ENCODE measurements at places on chromosomes 12 and 14.

- peak; percentile 8 for DNase-seq
These were observed 97.1 kb downstream of the SCAF11 start for GRCh38 chr12:45893240-45893639.

DNA sequence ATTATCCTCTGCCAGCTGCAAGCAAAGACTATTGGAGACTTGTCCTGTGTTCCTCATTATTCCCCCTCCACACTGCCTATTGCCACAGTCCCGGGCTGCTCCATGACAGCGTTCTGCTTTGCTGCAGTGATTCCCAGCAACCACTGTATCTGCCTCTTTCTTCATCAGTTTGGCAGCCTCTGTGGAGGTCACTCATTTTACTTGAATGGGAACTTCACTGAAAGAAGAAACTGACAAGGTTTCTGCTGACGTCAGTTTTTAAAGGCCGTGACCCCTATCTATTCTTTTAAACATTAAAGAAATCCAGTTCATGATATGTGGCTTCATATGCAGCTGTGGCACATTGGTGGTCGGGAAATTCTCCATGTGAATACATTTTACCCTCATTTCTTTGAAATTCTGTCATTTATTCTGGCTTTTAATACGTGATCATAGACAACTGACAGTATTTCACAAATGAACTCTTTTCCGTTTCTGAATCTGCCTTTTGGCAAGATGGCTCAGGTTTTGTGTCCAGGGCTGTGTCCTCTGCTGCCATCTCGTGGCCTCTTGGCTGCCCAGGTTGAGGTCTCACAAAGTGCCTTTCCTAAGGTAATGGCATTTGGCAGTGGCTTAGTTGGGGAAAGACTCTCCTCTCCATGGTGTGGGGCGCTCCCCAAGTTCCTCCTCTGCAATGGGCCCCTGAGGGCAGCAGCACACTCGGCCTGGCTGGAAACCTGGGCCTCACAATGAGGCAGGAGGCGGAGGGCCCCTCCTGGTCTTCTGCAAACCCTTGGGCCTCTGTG, 5.8 kb downstream of the TMEM253 start:
- peak; percentile 64 for DNase-seq

DNA sequence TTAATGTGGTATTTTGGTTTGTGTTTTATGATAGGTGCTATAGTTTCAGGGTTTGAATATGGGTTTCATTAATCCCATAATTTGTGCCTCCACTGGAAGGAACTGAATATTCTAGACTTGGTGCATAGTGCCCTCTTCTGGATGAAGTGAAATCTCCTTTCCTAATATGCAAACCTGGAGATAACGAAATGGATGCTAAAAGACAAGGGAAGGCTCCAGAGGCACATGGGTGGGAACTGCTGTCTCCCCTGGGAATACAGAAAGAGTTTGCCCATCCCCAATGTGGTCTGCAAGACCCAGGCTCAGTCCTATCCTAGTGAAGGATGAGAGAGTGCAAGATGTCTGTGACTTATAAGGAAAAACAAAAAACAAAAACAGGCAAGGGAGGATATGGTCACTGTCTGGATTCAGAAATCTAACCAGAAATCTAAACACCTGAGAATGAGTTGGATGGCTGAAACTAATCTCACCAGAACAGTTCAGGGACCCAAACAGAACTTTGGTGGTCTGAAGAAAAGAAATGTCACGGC, 142.3 kb upstream of the TMPO start:
- DNase-seq = peak; percentile 48

- DNase-seq = no peak
These were observed 175.4 kb downstream of the CAND1 start for GRCh38 chr12:67444542-67444941.

DNA sequence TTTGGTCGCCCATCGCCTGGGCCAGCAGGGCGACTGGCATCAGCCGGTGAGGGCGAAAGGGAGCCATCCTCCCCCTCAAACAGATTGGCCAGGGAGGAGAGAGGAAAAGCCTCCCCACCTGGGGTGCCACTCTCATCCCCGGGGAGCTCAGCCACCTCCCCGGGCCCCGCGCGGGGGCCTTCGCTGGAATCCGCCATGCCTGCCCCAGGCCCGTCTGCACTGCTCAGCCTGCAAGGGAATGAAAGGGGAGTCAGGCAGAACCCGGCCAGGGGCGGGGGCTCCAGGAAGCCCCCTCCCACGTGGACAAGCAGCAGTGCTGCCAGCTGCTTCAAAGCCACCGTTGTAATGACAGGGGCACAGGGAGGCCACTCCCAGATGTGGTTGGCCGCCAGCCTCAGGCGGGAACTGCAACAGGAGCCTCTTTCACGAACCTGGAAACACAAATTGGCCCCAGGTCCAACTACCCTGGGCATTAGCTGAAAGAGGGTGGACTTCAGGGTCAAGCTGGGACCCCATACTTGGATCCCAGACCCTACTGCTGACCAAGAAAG, 18.5 kb downstream of the TRPV4 start:
- no peak for DNase-seq

DNA sequence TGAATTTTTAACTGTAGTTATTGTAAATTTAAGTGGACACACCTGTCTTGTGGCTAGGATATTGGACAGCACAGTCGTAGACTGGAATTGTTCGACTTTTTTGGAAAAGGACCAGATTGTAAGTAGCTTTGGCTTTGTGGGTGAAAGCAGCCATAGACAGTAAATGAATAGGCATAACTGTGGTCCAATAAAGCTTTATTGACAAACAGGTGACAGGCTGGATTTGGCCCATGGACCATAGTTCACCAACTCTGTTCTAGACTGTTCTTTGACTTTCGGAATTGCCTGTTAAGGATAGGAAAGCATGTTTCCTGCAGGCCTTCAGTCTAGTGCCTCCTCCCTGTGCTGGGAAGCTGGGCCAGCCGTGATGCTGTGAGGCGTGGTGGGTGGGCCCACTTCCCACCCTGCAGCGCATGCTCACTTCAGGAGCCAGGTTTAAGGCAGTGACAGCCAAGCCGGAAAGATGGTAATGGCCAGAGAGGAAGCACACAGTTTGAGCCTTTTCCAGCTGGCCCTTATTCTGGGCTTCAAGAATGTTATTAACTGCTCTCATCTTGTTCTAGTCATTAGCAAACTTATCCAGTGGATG, 51.8 kb downstream of the PPP2R5C start:
- no peak for DNase-seq

DNA sequence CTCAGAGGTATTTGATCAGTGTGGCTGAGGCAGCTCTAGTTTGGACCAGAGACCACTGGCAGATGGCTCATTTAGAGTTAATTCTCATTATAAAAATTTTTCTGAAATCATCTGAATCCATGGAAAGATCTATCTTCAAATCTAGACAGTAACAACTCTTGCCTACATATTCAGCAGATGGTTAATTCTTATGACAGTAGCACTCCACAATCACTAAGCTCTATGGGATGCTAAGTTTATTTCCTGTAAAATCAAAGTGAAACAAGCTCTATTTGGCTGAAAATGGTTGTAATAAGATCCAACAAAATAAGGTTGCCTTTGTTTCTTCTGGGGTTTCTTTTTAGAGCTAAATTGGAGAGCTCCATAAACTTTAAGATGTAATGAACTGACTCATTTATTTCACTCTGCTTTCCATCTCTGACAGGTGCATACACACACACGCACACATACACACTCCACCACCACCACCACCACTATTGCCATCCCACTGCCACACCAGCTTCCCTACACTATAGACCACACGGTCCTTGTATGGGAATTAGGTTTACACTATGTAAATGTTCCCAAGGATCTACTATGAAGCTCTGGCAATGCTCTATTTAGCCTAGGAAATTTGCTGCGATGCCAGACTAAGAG, 293.1 kb downstream of the RPAP3 start:
- DNase-seq = no peak

DNA sequence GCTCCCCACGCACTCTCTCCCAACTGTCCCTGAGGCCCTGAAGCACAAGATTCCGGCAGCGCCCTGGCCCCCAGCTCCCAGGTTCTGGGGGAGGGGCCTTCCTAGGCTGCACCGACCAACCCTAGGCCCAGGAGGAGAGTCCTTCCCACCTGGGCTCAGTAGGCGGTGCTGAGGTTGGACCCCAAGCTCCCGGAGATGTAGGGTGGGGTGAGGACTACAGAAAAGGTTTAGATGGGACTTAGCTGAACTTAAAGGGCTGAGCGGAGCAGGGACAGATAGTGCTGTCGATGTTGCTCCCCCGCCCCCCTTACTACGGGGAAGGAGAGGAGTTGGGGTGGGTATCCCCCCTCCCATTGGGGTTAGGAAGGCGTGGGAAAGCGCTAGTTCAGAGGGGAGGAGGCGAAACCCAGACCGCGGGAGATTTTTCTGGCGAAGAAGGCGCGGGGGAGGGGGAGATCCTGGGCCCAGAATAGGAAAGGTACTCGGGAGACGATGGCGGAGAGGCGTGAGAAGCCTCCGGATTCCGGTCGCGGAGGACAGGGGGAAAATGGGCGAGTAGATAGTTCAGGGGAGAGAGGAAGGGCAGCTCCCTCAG, 4.2 kb upstream of the BAZ2A start:
- DNase-seq = no peak

- no peak for DNase-seq
These were observed 68.5 kb downstream of the AEBP2 start for GRCh38 chr12:19507823-19508222.

GRCh38 chr12:563250-563781, 99.9 kb downstream of the NINJ2 start:
- DNase-seq = no peak

GRCh38 chr14:99275222-99275584, 3.2 kb upstream of the BCL11B start:
- DNase-seq = no peak

GRCh38 chr12:132342251-132343227, 13.2 kb upstream of the GALNT9 start:
- no peak for DNase-seq

GRCh38 chr12:129298921-129299320, 445.6 kb downstream of the GLT1D1 start:
- no peak for DNase-seq

GRCh38 chr12:5592310-5592709, 160.4 kb downstream of the NTF3 start:
- DNase-seq = peak; percentile 35

DNA sequence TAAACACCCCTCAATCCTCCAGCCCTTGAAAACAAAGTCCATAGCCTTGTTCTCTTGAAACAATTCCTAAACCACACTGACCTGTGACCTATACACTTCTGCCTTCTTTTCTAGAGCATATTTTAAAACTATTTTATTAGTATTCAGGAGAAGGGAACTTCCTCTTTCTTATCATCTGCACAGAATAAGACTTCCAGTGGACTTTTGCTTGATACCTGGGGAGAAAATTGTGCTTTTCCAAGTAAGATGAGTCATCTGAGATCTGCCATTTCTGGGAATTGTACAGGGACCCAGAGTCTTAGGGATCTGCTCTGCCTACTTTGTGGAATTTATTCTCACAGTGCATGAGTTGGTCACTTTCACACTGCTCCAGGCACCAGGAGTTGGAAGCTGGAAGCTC, 10.5 kb upstream of the WNT5B start:
- no peak for DNase-seq

DNA sequence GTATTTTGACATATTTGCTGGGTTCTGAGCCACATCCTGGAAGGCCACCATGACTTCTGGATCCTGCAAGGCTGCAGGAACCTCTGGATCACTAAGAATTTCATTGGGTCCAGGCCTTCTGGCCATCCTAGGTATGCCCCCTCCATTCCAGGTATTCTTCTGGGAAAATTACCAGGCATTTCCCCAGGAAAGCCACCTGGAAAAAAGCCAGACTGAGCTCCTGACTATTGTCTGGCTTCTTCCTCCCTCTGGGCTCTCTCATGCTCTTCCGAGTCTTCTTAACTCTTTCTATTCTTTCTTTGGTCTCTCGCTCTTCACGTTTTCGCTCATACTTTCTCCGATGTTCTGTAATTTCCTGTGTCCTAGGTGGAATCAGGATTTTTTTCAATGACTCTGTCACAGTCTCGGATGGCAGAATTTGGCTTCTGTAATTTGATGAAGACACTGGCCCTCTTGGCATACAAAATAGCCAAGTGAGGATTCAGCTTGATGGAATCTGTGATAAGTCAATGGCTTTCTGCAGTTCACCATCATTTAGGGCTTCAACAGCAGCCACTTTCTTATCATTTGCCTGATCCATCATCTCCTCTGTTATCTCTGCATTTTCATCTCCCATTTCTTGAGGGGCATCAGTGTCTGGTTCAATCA, 42.6 kb downstream of the ATP23 start:
- DNase-seq = peak; percentile 6

GRCh38 chr14:68162887-68163286, 343.3 kb downstream of the RAD51B start:
- DNase-seq = no peak

- peak; percentile 36 for DNase-seq
These were observed 26.9 kb downstream of the ZDHHC17 start for GRCh38 chr12:76790564-76791552.

DNA sequence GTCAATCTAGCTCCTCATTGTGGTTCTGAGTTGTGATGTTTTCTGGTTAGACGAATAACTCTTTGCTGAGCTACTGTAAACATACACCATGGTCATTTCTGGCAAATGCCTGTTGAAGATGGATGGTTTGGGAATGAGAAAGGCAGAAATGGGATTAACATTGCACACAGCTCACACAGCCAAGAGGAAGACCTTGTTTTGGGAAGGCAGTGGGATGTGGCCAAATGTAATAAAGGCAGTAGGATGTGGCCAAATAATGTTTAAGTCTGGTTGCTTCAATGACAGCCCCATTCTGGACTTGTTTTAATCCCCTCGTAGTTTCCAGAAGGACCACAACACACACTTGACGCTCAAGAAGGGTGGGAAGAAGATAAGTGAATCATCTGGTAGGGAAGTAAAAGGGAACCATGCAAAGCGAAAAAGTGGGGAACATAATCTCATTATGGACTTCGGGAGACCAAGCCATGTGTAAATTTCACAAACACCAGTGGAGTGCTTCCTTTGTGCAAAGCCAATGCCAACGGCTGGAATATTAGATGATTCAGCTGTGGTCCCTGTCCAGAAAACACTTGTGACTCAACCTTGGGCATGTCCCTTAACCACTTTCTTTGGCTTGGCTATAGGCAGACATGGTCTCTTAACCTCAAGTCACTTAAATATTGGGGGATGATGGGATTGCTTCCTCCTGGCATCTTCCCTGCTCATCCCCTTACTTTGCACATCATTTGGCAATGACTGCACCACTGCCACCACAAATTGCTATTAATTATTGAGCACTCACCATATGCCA, 284.4 kb upstream of the CRY1 start:
- peak; percentile 36 for DNase-seq

DNA sequence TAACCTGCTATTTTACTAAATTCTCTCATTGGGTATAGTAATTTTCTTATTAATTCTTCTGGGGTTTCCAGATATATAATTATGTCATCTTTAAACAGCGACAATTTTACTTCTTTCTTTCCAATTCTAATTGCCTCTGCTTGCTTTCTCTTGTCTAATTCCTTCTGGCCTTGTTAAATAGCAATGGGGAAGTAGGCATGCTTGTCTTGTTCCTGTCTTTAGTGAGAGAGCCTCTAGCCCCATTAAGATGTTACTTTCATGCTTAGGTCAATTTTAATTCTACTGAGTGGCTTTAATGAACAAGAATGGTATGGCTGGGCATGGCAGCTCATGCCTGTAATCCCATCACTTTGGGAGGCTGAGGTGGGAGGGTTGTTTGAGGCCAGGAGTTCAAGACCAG, 31.7 kb downstream of the LRTM2 start:
- no peak for DNase-seq

GRCh38 chr14:96581026-96581425, 78.8 kb downstream of the PAPOLA start:
- no peak for DNase-seq
